ENCODE measurements at places on chromosomes 11 and 22. TPM values are rescaled to one million over a fixed set of nuclear protein-coding genes. Genes with fewer than 3 reads are reported as not detected.

The OR10A2 gene
- total RNA-seq = not detected

The PRR5L gene
- total RNA-seq = 26.0 TPM

The TMEM86A gene
- 1.5 TPM for total RNA-seq

The ACR gene
- 0.16 TPM for total RNA-seq

The SAC3D1 gene
- total RNA-seq = 7.0 TPM

The SLC22A8 gene
- not detected for total RNA-seq

The CST6 gene
- total RNA-seq = 0.85 TPM

The DCHS1 gene
- total RNA-seq = 42.3 TPM

The NECTIN1 gene
- 2.6 TPM for total RNA-seq

All from hair follicle dermal papilla cell (primary cell).